NCI-H1105 (cell line): ENCODE measurements at places on chromosomes 7 and 10.

DNA sequence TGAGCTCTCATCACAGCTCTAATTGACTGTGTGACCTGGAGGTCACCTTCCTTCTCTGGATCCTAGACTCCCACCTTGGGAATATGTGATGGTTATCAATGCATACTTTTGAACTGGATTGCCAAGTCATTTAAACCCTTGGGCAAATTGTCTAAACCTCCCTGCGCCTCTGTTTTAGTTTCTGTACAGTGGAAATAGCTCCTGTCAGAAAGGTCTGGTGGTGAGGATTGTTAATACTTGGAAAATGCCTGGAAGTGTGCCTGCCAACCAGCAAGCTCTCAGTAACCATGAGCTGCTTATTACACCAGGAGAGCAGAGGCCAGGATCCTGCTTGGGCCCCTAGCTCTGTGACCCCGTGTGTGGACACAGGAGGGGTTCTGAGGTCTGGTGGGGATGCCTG lies 108.7 kb upstream of the PPIF start:
- DNase-seq = no peak

GRCh38 chr10:11473128-11473760 lies 138.2 kb downstream of the USP6NL start:
- DNase-seq = no peak

DNA sequence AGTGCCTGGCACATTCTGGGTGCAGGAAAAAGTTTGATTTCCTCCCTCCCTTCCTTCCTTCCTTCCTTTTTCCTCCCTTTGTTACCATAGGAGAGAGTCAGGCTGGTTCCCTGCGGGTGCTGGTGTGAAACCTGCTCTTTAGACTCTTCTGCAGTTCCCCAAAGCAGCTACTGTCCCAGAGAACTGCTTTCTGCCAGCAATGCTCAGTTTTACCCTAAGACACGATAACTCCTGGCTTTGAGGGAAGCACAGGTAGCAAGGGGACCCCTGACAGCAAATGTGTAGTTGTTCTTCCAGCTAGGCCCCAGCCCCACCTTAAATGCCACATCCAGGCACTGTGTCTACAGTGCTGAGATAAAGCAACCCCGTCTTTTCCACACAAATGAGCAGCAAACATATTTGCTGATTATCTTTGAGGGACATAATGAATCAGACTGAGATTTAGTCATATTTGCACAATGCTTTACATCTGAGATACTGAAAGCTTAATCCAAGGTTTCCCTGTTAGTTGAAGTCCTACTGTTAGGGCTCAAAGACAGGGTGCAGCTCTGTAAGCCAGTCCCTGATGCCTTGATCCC lies 55.5 kb downstream of the MET start:
- DNase-seq = no peak

DNA sequence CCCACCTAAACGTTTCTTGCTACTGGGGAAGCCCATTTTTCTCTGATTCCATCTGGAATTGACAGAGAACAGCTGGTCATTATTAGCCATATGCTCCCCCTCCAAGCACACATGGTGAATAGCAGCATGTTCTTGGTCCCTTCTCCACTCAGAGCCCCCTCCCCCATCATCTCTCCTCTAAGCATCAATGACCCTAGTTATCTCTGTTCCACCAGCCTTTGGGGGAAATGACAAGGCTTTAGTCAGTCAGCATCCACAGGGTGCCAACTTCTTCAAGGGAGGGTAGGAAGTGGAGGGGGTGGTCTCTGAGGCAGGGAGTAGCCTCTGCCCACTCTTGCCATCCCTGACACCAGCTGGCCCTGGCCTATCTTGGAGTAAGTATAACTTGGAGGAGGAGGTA lies 163.1 kb downstream of the UBE2H start:
- DNase-seq = no peak

DNA sequence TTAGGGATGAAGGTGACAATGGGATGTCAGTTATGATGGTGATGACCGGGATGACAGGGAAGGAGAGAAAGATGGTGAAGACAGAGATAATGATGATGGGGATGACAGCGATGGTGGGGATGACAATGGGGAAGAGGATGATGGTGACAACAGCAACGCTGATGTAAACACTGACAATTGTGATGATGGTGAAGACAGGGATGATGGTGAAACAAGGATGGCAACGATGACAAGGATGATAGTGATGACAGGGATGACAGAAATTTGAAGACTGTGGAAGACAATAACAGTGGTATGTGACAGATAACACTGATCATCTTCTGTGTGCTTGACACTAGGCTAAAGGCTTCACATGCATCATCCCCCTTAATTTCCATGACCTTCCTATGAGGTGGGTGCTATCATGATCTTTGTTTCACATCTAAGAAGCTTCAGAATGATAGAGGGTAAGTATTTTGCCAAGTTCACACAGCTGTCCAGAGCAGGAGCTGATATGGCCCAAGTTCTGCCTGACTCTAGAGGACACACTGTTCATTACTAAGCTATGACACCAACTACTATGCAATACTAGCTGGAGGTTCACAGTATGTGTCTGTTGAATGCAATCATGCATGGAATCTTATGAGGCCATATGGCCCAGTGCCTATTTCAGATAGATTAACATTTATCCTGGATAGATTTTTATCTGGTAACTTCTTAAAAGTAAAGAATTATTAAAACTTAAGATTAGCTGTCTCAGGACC lies 105.6 kb downstream of the RNLS start:
- no peak for DNase-seq

DNA sequence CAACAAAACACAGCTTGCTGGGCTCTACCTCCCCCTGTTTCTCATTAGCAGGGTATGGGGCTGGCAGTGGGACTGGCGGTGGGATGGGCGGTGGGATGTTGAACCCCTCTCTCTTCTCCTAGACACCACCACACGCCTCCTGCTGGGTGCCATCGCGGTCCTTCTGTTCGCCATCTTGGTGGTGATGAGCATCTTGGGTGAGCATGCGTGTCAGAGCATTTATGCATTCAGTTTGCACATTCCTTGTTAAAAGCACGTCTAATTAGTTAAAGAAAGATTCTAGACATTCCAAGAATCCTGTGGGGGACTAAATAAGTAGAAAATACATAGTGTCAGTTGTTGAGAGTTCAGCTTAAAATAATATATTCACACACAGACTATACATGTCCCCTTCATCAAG lies 12.7 kb downstream of the CLEC2L start:
- DNase-seq = no peak

- no peak for DNase-seq
These were observed 23.3 kb upstream of the SMARCD3 start for GRCh38 chr7:151271699-151272355.

GRCh38 chr10:35413985-35414861 lies 77.9 kb downstream of the CCNY start:
- DNase-seq = no peak

DNA sequence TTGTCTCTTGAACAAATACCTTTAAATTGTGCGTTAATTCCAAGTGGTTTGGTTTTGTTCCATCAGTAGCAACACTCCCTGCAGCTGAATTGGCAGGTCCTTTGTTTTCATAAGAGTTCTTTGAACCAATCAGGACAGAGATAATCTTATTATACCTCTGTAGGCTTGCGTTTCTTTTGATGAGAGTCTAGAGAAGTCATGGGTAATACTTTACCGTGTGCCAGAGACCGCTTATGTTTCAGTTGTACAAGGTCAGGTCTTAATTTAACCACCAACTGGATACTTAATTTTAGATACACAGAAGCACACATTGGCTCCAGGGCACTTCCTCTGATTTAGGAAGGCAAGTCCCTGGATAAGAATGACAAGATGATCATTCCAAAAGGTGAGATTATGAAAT lies at the start of gene ASB15:
Gene ASB15, plus strand, starts transcription at position 292 of the 400 bp plus-strand sequence. CDS start 12,682 bp downstream, outside the sequence.
- DNase-seq = no peak
